SJSA1 (cell line): ENCODE measurements at places on chromosomes 3 and 15.

DNA sequence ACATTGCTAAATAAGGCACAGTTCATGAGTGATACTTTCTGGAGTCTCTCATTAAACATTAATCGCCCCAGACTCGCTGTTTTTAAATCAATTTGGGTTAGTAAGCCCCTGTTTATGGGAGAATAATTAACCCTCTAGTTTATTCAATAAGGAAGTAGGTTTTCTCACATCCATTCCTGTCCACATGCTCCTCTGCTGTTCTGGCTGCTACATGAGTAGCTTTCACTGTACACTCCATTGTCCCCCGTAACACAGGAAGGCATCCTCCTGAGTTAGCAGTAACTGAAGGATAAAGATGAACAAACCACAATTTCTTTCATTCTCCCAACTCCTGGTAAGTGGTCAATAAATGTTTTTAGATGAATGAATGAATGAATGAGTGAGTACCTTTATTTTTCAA is 378.5 kb downstream of the DIPK2A start:
- no peak for DNase-seq

GRCh38 chr3:15097891-15098290 is 1.1 kb downstream of the RBSN start:
- DNase-seq, result peak; percentile 20

GRCh38 chr15:44195151-44195740 is at the start of gene FRMD5:
Gene FRMD5 (minus strand): TSS chr15:44195271.
- DNase-seq, result peak; percentile 93

DNA sequence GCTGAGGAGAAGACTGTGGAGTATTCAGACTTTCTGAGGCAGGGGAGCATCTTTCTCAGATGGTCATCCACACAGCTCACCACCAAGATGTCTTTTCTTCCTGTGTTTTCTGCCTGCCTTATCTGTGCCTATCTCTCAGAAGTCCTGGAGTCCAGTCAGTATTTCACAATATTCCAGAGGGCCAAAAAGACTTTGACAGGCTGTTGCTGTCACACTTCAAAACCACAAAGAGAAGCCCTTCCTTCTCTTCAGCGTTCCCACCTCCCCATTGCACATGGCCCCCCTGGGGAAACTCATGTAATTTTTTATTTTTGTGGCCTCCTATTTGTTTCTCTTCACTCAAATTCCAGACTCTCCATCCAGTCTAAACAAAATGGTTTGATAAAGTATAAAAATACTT is 585.2 kb downstream of the EPHA3 start:
- no peak for DNase-seq

- DNase-seq, result no peak
These were observed 5.9 kb upstream of the TRA2B start for GRCh38 chr3:185943760-185944106.

GRCh38 chr15:66770518-66771350 is 68.7 kb downstream of the SMAD6 start:
- DNase-seq, result no peak

DNA sequence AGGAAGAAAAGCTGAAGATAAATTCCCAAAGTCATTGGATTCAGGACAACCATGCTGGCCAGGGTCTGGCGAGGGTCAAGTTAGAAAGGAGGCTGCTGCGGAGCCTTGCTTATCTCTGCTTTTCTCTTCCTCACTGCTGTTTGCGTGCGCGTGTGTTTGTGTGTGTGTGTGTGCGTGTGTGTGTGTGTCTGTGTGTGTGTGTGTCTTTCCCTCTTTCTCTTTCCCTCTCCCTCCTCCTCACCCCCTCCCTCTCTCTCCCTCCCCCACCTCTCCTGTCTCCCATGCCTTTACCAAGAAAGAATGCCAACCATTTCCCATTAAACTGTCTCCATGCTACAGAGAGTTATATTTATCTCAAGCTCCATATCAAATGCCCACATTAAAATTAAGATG is at the start of gene COLQ:
Gene COLQ (minus strand): TSS at position 134 of the 393 bp plus-strand sequence. CDS start 81 bp downstream, at position 53.
- DNase-seq, result no peak

GRCh38 chr3:24952388-24952787 is 457.7 kb upstream of the THRB start:
- DNase-seq, result no peak

GRCh38 chr3:55621026-55621422 is 133.9 kb upstream of the WNT5A start:
- DNase-seq, result no peak
